HEK293T (cell line): ENCODE measurements at places on chromosomes 5 and 9.

- DNase-seq = no peak
Measured at GRCh38 chr5:53777864-53778618, 217.6 kb downstream of the NDUFS4 start.

GRCh38 chr5:82694711-82695285, 382.4 kb downstream of the TMEM167A start:
- DNase-seq = no peak

GRCh38 chr5:169711551-169712225, 74.6 kb downstream of the DOCK2 start:
- no peak for DNase-seq

DNA sequence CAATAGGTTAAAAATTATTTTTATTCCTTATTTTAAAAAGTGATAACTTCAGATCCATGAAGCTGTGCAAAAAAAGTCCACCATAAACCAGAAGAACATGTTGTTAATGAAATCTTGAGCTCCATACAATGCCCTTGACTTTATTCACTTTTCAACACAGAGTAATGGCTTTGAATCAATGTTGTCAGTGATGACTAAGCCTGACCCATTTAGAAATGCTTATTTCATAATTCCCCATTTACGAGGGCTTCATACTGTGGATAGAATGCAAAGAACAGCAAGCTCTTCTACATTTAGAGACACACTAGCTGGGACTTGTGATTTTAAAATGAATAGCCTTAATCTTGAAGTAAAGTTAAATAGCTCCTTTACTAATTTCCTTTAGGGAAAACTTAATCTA, 25.7 kb upstream of the IL9 start:
- no peak for DNase-seq

- DNase-seq = no peak
Measured at GRCh38 chr9:131701789-131702337, 38.0 kb downstream of the RAPGEF1 start.

- DNase-seq = no peak
Measured at GRCh38 chr5:167071981-167072610, 1219.3 kb upstream of the WWC1 start.

DNA sequence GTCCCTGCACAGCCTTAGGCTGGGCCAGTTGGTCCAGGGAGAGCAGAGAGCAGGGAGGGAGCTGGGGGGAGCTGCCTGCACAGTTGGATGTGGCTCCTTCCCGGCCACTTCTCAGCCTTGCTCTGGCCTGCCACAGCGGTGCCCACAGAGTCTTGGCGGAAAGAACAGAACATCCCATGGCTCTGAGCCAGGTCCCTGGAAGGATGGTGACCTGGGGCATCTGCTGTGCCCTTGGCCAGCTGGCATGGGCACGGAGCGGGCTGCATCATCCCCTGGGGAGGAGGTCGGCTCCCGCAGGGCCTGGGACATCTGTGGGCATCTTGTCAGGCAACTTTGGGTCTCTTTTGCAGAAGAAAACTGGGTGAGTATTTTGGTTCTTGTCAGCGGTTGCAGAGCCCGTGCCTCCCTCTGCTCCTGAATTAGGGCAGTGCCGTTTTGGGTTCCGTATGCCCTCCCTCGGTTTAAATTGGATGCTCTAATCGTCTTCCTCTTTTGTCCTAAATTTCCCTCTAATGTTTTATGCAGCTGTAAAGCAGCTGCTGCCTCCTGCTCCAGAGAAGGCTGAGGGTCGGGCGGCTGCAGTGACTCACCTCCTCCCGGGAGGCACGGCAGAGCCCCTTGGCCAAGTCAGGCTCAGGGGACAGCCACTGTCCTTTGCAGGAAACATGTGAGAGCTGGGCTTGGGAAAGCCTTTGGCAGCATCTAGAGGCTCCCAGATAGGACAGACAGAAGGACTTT, 10.5 kb upstream of the NACC2 start:
- DNase-seq = no peak

DNA sequence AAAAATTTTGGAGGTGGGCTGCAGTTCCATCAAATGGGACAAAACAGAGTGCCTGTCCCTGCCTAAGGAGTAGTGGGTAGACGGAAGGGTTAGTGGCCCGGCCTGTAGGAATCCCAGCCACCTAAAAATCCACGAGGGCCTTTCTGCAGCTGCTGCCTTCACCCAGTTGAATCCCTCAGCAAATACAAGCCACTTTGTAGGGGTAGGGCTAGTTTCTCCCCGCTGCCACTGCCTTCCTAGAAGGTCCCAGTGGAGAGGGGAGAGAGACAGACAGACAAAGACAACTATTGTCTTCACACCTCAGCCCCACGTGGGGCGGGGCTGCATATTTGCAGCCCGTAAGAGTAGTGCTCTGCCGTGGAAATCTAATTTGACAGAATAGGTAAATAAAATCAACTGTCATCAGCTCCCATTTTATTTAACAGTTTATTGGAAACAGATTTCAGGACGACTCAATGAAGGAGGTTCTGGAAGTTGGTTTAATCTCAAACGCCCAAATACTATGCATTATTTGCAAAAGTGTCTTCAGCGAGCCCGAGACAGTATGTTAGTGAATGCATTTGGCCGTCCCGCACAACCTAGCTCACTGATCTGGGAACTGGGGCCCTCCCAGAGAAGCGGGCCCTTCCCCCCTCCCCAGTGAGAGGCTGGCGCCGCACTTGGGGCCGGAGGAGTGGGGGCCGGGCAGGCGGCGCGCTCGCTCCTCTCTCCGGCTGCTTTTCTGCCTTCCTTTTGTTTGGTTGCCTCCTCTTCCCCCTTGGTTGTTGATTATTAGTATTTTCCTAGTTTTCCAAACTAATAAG, 67.6 kb upstream of the TBCA start:
- DNase-seq = no peak

- DNase-seq = no peak
Measured at GRCh38 chr5:82290908-82291307, 12.8 kb upstream of the RPS23 start.

DNA sequence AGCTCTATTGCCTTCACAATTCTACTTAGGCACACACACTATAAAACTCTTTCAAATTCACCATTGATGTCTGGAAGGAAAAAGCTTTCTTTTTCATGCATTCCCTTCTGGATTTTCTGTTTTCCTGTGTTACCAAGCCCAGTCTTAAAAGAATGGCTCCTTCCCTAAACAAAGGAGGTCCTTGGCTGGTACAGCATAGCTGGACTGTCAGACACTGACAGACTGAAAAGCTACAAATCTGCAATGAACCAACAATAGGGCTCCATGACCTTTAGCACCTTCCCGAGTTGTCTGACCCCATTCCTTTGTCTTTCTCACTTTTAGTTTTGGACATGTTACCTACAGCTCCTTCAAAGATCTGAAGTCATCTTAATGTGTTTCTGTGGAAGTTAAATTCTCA, 382.5 kb downstream of the TMEM161B start:
- no peak for DNase-seq

DNA sequence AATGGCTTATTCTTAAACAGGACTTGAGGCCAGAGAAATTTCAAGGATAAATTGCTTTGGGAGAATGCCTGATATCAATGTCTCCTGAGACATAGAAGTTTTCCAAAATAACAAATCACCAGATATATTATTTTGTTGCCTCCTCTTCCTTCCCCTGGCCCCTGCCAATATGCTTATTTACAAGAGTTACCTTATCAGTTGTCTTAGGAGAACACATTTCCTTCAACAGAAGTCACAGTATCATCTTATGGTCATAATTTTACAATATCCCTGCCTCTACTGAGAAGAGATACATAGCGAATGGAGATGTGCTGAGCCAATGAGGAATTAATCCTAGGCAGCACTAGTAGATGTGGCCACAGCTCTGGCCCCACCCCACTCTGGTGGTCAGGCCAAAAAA, 43.1 kb downstream of the TMEM252 start:
- DNase-seq = no peak

GRCh38 chr9:135655317-135655716, 7.8 kb upstream of the LCN9 start:
- no peak for DNase-seq

DNA sequence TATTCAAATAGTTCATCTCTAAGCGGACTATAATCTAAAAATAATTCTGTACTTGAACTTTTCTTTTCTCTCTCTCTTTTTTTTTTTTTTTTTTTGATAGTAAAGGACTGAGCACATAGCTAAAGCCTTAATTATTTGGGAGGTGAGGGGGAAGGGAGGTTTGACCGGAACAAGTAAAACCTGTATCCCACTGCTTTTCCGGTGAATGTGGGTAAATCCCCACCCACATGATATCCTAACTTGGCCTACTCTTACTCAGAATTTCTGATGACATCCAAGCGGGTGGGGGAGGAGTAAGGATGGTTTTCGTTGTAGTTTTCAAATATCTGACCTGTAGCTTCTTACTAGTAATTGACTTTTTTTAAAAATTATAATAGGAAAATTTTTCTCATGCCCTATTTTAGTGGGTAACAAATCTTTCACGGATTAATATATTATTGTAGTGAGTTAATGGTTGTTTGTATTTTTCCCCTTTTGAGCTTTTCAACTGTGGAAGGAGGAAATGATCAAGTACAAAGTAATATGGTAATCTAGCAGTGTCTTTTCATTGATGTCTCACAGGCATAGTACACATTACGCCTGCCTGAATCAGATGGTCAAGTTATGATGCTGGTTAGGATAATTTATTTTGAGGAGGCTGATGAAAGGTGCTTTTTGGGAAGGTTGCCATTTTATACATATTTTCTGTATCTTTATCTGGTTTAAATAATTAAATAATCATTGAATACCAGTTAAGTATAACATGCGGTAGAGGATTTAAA, 2.2 kb upstream of the ELL2 start:
- DNase-seq = no peak

- DNase-seq = no peak
Measured at GRCh38 chr5:170218726-170219125, 14.1 kb upstream of the C5orf58 start.

DNA sequence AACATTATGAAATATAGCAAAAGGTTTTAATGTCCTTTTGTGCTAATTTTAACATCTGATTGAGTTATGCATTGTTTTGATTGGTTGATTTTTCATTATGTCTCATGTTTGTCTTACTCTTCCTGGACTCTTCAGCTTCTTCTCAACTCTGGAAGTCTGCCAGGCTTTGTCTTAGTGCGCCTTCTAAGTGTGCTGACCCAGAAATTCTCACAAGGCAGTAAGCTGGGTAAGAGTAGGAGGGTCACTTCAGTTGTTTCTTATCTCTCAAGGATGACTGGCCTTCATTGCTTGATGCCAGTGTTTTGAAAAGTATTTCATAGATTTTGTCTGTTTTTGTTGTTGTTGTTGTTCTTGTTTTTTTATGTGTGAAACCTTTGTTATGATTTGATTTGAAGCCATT, 59.2 kb downstream of the RIC1 start:
- no peak for DNase-seq

GRCh38 chr5:141439411-141440141, 9.3 kb downstream of the PCDHGA12 start:
- DNase-seq = no peak

DNA sequence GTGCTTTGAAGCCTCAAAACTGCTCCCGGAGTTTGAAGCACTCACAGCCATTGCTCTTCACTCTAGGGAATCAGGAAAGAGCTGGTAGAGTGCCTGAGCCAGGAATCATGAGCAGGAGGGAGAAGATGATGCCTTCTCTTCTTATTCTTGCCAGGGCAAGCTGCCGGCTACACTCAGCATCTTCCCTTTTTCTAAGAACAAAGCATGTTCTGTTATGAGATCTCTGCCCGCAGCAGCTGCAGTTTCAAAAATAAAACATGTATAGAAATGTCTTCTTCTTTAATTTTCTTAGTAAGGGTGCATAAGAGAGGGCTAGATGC, 57.9 kb upstream of the RICTOR start:
- DNase-seq = no peak

DNA sequence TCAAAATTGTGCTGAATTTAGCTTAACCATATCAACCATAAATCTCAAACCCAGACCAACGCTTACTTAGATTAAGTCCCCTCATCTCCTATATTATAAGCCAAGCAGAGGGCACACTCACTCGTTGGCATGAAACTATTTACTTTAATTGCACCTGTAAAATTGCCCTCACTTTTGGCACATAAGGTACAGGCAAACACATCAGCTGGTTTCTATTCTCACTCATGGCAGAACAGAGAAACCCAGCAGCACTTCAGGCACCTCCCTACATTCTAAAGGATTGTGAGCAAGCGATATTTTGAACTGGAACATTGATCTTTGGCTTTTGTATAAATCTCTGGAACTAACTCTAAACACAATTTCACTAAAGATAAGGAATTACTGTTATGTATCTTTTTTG, 845.6 kb upstream of the CDH6 start:
- DNase-seq = no peak

DNA sequence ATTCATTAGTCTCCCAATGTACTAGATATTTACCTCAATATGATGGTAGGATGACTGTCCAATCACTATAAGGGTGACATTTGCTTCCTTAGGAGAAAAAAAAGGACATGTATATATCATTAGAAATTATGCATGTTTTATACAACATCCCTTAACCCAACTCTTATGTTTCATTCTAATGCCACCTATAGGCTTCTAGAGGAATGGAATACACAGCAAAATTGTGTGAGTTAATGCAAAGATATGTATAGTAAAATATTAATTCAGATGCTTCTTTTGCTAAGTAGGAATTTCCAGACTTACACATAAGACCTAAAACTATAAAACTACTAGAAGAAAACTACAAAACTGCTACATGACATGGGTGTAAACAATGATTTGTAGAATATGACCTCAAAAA, 3.5 kb downstream of the PRXL2C start:
- no peak for DNase-seq

GRCh38 chr5:174693697-174694385, 30.5 kb upstream of the MSX2 start:
- DNase-seq = no peak

- no peak for DNase-seq
Measured at GRCh38 chr9:134024214-134024792, 978 bp upstream of the BRD3OS start.

- DNase-seq = no peak
Measured at GRCh38 chr9:107480386-107480789, 9.2 kb downstream of the KLF4 start.

DNA sequence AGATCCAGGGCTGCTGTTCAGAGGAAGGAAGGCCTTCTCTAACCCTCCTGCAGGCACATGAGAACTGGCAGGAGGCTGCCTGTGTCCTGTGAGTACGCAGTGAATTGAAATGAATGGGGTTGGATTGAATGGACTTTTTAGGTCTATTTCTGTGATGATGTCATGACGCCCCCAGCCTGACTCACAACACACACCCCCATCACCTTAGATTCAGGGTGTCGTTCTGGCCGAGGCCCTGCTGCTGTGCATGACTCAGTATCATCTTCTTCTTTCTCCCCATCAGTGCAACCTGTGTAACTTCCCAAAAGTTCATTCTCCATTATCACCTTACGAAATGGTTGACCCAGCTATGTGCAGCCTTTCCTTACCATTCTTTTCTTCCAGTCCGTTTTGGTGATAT, 5.4 kb downstream of the PCAT7 start:
- DNase-seq = no peak

DNA sequence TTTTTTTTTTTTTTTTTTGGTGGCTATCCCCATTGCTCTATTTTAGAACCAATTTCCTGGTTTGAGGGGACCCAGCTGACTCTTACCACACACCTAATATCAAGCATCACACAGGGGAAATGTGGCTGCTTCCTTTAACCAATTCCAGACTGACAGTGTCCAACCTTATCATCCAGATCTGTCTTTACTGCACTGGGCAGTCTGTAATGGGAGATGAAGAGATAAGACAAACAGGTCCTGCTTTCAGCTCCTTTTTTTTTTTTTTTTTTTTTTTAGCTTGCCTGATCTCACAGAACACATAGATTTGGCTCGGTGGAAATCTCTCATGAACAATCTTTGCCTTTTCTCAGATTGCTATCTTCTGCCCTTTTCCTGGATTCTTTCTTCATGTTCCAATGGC, 198.8 kb upstream of the TYRP1 start:
- no peak for DNase-seq
